Stimulated activated CD4-positive, alpha-beta T cell treated with anti-CD3 and anti-CD28 coated beads, Interleukin-12 subunit alpha, Interleukin-12 subunit beta, amount 100 ng/mL, for 4 hours (primary cell): ENCODE measurements at places on chromosomes 7 and 10.

- no peak for DNase-seq
Measured at GRCh38 chr10:84743483-84743882, 415.1 kb downstream of the CCSER2 start.

- no peak for DNase-seq
Measured at GRCh38 chr10:132103116-132103910, 37.6 kb downstream of the JAKMIP3 start.

- no peak for DNase-seq
Measured at GRCh38 chr10:116669832-116670644, 49.3 kb downstream of the PNLIPRP2 start.

DNA sequence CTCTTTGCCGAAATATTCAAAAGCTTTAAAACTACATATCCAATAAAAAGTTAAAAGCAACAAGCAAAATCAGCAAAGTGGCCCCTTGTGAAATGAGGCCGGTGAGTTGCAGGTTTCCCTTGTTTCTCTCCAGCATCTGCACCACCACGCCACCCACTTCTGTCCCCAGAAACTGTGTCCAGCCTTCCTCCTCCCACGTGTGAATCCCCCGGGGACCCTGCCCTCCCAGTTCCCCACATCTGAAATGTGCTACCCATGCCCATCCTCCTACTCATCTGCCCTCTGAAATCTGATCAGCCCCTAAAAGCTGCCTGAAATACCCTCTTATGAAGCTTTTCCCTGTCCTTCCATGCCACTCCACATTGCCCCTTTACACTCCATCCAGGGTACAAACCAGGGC is 3.8 kb downstream of the ALOX5 start:
- DNase-seq, result no peak

- no peak for DNase-seq
Measured at GRCh38 chr10:86371691-86372090, 5.1 kb upstream of the GRID1 start.

DNA sequence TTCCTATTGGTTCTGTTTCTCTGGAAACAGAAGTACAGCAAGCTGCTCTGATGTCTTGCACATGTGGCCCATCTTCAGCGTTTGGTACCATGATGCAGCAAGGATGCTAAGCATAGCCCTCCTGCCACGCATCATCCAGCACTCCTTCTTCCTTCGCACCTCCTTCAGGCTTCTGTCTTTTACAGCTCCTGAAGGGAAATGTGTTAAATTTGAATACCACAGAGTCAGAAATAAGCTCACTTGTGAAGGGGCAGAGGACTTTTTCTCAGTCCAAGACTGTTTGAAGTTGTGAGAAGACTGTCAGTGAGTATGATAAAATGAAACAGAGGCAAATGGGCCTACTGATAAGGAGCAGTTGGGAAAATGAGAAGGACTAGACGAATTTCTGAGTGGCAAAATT is 20.7 kb downstream of the TSPAN13 start:
- DNase-seq, result no peak

DNA sequence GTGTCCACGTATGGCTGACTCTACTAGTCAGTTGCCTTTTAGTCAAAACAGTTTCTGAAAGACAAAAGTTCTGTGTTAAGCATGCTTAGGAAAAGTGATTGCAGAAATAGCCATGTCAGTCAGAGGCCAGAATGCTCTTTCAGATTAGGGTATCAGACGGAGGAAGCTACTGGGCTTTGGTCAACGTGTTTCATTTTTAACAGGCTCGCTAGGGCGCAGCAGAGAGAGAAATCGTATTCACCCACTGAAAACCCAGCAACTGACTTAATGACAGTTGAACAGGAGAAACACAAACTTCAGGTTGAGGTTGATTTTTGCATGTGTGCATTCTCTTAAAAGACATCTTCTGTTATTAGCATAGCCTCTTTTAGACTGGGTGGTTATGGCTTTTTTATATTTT is 322.6 kb upstream of the KIAA1217 start:
- no peak for DNase-seq

DNA sequence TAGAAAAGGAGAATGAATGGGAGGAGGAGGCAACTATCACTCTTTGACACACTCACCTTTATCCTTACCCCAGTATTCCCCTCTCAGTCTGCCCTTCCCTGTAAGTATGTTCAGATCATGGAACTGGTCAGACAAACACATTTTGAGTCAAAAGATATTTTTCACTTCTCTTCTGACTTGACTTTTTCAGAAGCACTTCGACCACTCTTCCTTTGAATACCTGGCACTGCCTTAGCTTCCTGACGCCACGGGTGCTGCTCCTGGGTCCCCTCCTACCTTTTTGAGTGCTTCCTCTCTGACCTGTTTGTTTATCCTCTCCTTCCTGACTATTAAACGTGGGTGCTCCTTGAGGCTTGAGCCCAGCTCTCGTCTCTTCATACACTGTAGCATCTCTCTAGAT is 19.8 kb upstream of the C10orf67 start:
- no peak for DNase-seq
